Amniotic stem cell (primary cell): ENCODE measurements at places on chromosomes 11 and 22.

DNA sequence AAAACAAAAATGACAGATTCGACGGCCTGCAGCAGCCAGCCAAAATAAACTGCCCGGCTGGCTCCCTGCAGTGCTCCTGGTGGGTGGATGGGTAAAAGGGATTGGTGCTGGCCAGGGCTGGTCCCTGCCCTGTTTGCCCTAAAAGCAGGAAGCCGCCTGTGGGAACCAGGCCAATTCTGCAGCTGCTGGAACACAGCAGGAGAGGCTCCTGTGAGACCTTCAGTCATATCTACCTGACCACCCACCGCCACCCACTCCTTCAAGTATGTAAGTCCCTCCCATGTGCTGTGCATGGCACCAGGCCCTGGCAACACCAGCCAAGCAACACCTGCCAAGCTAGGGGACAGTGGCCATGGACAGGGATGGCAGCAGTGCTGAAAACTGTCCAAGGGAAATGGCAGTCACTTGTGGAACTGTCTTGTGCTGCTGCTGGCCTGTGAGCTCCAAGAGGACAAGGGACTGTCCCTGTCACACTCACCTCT is 48.7 kb upstream of the ARFGAP3 start:
- DNase-seq: no peak

- no peak for DNase-seq
These were observed 6.8 kb upstream of the PLAAT3 start for GRCh38 chr11:63621071-63621470.

- DNase-seq: no peak
These were observed 249.3 kb downstream of the KIRREL3 start for GRCh38 chr11:126751242-126751641.

DNA sequence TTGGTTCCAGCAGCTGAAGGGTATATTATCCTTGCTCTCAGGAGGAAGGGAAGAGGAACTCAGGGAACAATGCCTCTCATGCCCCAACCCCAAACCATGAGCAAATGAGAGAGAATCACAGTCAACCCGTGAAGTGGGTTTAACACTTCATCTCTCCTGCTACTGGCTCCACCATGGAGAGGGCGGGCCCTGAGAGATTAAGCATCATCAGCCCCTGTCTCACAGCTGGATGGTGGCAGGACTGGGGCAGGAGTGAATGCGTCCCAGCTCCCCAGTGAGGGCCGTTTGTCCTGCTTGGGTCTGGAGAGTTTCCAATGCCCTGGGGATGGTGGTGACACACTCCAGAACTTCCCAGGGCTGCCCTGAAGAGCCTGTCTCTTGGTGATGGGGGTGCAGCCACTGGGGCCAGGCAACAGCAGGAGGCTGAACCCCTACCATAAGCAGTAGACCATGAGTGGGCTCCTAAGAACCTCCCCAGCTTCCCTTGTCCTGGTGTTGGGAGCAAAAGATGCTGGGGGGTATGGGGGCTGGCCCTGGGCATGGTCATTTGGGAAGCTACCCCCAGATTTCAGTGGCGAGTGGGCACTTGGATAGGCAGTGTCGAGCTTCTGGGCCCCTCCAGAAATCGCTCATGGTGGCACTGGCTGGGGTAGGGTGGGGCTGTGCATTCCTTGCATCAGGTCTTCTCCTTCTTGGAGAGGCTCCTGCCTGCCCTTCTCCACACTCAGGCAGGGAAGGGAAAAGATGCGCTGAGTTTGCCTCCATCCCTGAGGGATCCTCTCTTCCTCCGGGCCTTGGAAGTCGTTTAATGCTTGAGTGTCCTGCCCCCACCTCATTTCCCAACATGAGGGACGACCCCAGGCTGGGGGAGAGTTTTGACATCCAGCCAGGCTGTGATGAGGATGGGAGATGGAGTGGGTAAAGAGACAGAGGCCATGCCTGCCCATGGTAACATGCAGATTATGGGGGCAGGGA is 157.5 kb downstream of the ST3GAL4 start:
- DNase-seq: no peak

GRCh38 chr11:121426476-121427399 is 25.4 kb upstream of the SORL1 start:
- DNase-seq: no peak

DNA sequence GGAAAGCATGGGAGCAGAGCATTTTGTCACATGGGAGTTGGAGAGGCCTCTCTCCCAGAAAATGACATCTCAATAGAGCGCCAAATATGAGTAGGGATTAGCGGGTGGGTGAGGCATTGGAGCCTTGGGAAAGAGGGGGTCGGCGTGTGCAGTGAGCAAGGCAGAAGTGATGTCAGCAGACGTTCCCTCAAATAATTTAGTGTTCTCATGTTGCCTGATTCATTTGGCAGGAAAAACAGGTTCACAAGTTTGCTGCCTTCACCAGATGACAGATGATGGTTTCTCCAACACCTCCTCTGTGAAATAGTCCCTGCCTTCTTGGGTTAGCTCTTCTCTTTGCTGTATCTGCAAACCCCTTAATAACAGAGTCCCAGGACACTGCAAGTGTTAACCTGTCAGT is 118.5 kb upstream of the ARHGAP20 start:
- no peak for DNase-seq

DNA sequence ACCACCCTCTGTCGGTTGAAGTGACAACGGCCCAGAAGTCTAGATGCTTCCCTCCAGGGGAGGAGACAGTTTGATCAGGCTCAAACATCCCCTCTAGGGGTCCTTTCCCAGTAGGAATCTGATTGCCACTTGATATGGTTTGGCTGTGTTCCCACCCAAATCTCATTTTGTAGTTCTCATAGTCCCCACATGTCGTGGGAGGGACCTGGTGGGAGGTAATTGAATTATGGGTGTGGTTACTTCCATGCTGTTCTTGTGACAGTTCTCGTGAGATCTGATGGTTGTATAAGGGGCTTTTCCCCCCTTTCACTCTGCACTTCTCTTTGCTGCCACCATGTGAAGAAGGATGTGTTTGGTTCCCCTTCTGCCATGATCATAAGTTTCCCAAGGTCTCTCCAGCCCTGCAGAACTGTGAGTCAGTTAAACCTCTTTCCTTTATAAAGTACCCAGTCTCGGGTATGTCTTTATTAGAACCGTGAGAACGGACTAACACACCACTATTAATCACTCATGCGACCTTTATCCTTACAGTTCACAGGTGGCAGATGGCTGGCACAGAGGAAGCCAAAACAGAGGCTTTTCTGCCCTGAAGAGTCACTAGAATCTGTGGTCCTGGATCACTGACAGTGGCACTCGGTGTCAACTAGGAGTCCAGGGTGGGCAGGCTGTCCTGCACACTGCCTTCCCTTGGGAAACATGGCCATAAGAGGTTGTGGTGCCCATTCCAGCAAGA is 21.6 kb downstream of the ASPHD2 start:
- DNase-seq: no peak

DNA sequence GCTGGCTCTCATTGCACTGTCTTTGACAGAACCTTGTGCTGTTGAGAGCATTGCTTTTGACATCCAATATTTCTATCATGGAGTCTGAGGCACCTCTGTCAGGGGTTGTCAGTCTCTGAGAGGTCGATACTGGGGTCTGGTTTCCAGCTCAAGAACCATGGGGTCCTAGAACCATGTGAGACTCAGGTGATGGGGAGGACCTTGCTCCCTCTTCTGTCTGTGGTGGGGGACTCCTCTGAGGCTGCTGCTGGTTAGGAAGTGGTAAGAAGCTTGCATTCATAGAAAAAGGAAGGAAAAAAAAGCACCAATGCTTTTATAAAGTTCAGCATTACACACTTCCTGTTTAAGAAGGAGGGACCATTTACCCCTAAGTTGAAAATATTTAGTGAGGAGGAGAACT is 91.8 kb upstream of the CD44 start:
- DNase-seq: no peak
